ENCODE measurements at places on chromosomes 6 and 20.
A peak's percentile ranks its signal among the peaks of the same experiment; 100 is the strongest.

- DNase-seq = no peak
Observed at GRCh38 chr6:11200356-11200755, 32.1 kb downstream of the NEDD9 start.

DNA sequence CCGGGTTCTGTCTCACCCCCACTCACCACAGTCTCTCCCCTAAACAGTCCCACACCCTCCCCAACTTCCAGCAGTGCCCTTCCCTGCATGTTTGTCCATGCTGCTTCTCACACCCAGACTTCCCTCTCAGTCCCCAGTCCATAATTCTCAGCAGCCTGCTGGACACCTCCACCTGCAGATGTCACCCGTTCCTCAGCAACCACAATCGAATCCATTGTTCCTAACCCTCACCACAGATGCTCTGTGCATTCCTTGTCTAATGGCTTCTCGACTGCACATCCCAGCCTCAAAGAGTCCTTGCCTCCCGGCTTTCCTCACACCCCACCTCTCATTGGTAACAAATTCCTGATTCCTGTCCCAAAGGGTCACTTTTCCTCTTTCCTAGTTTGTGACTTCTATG is 55.6 kb downstream of the GOPC start:
- no peak for DNase-seq

- DNase-seq = no peak
Observed at GRCh38 chr6:137387096-137387764, 107.0 kb downstream of the OLIG3 start.

DNA sequence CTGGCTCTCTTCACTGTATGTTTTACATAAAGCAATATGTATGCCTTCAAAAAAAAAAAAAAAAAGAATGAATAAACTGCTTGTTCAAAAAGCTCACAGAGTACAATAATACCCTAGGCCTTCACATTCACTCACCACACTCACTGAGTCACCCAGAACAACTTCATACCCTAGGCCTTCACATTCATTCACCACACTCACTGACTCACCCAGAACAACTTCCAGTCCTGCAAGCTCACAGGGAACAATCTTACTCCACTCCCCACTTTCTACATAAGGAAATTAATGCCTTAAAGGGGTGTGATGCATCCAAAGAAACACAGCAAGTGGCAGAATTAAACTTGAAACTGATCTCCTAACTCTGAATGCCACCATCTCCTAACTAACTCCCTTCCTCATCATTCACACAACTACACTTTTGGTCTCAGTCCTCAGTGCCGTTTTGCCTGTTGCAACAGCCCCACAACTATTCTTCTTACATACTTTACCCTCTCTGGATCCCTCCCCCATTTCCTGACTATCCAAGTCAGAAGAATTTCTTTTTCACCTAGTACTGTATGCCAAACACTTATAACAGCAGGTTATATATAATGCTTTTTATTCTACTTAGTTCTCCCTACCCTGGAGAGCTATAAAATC is 34.2 kb downstream of the NHSL1 start:
- DNase-seq = no peak

DNA sequence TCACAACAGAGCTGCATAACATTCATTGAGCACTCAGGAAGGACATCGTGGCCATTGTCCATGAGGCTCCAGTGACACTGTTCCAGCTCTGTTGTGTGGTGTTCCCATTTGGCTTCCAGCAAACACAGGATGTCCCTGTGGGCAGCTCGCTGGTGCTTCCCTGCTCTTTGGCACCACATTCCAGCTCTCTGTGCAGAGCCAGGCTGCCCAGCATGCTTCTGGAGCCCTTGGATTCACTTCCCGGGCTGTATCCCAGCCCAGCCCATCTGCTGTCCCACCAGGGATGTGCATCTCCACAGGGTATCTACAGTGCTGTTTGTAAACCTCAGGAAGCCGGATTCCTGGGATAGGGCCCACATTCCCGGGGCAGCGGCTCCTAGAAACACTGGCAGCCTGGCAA is 57.2 kb downstream of the CTCFL start:
- no peak for DNase-seq

GRCh38 chr6:137412562-137412961 is 81.6 kb downstream of the OLIG3 start:
- no peak for DNase-seq

DNA sequence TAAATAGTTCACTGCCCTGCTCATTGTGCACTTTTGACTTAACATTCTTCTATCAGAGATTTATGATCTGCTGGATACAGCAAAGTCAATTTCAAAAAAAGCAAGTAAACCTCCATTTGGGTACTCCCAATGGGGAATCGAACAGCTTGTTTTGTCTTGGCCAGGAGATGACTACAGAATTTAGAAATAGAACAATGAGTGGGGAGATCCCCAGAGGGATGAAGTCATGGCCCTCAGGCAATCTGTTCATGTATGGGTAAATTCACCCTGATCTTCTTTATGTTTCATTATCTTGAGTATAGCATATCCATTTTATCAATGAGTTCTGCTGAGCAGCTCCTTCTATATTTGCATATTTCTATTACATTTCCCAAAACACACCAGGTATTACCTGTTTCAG is 1681.9 kb downstream of the HACE1 start:
- no peak for DNase-seq

DNA sequence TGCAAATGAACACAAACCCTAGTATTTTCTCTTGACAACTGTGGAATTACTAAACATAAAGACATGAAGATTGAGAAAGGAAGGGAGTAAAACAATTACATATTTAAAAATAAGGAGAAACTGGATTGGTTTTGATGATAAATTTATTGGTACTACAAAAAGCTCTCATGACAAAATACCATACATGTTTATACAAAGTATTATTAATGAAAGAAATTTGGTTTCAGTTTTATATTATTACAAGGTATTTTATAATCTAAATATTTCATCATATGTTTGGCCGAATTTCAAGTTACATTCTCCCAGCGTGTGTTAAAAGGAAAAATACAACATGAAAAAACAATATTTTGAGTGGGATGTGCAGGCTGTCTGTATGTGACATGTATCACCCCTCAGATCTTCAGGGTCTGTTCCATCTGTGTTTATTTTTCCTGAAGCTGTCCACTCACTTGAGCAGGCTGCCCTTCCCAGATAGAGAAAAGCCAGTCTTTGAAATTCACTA is 568.4 kb downstream of the NKAIN2 start:
- DNase-seq = no peak

DNA sequence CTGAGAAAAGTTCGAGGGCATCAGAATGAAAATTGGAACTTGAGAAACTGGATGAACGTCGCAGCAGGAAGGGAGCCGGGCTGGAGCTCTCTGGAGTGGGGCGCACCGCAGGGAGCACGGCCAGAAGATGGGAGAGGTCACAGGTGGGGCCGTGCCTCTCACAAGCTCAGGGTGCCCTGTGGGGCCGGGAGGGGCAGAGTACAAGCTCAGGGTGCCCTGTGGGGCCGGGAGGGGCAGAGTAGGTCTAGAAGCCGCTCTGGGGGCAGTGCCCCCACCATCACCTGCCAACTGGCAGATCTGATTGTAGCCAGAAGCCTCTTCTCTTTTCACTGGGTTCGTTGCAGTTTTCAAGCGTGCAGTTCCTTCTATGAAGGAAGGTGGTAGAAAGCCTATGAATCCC is 61.1 kb upstream of the SNX9 start:
- no peak for DNase-seq

GRCh38 chr20:63896264-63897105 is 1.6 kb downstream of the DNAJC5 start:
- no peak for DNase-seq

GRCh38 chr20:9609887-9610502 is 95.6 kb downstream of the LAMP5 start:
- DNase-seq = peak; percentile 68

DNA sequence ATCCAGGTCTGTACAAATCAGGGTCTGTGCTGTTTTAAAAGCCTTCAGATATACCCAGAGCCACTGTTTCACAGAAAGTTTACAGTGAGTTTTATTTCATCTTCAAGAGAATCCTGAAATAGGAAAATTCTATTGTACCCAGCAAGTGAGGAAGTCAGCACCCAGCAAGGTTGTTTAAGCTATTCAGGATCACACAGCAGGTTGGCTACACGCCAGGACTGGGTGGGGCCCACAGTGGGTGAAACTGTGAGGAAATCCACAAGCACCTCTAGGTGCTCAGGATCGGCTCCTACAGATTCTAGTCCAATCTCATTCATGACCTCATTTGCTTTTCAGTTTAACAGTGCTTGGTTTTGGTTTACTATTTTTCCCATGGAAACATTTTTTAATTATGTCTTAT is 128.9 kb downstream of the SYNDIG1 start:
- no peak for DNase-seq

- no peak for DNase-seq
Observed at GRCh38 chr20:19628570-19629134, 129.4 kb upstream of the RIN2 start.

DNA sequence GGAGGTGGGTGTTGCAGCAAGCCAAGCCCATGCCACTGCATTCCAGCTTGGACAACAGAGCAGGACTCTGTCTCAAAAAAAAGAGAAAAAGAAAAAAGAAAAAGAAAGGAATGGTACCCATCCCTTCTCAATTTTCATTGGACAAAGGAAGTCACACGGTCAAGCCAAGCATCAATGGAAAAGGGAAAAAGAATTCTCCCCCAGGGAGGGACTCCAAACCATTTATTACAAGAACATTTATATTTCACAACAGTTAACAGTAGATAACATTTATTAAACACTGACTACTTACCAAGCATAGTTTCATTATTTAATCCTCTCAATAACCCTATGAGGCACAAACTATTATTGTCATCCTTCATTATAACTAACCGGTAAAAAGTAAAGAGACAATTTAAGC is 6.6 kb upstream of the KIF13A start:
- DNase-seq = no peak

DNA sequence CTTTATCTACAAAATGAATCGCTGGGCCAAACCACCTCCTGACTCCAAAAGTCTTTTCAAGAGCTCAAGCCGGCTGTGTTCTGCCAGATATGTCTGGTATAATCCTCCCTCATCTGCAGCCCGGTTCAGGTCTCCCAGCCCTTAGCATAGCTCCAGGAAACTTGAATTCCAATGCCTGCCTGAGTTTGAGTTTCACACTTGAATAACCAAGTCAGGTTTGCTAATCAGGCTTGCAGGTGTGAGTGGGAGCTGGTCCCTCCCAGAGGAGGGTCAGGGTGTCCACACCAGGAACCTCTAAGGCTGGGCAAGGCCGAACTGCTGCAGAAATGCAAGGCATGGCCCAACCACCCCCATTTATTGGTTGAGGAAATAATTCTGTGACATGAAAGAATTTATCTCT is 96.6 kb downstream of the TMEM242 start:
- DNase-seq = no peak

DNA sequence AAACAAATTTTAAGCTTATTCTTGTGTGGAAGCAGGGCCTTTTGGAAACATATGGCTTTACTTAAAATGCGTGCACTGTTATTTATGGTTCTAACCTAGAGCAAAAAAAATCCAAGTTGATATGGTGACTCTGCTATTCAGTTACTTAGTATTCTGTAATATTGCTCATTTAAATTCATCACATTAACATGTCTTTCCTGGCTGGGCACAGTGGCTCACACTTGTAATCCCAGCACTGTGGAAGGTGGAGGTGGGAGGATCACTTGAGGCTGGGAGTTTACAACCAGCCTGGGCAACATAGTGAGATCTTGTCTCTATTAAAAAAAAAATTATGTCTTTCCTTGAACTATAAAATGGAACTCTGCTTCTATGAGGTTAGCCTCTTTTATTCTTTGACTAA is 57.8 kb upstream of the SDHAF4 start:
- no peak for DNase-seq

- DNase-seq = no peak
Observed at GRCh38 chr20:32411955-32412706, 54.0 kb downstream of the ASXL1 start.

GRCh38 chr6:146369866-146370265 is 173.8 kb upstream of the RAB32 start:
- no peak for DNase-seq

DNA sequence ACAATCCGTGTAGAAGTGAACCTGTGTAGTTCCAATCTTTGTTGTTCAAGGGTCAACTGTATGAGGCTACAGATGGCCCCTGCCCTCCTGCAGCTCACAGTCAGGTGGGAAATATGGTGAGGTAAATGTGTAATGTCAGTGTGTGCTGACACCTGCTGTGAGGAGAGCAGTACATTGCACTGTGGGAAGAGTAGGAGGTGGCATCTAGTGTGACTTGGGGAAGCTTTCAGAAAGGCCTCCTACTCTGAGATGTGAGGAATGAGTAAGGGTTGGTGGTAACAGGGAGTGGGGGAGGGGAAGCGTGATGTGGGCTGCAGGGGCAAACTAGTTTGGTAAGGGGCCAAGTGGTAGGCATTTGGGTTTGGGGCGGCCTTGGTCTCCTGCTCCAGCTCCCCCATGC is 188.8 kb downstream of the FARS2 start:
- DNase-seq = no peak

DNA sequence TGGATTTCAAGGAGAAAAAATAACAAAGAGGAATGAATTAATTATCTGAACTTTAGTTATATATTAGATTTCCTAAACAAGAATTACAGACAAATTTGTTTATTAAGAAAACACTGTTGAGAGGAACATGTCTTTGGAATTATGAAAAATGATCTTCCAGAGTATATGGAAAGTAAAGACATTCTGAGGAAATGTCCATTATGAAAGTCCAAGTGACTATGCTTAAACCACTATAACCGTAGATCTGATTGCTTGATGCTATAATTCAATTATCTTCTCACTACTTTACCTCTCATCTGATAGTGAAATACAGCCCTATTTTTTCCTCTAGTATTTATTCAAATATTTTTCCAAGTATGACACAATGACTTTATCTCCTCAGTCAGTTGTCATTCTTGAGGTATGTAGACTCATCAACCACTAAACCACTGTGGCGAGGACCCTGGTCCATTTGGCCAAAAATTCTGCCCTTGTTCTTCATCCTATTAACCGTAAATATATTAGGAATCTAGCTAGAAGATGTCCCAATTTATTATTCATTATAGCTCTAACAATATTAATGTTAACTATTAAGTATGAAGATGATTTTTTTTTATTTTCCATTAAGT is 37.3 kb upstream of the AHI1 start:
- DNase-seq = no peak

DNA sequence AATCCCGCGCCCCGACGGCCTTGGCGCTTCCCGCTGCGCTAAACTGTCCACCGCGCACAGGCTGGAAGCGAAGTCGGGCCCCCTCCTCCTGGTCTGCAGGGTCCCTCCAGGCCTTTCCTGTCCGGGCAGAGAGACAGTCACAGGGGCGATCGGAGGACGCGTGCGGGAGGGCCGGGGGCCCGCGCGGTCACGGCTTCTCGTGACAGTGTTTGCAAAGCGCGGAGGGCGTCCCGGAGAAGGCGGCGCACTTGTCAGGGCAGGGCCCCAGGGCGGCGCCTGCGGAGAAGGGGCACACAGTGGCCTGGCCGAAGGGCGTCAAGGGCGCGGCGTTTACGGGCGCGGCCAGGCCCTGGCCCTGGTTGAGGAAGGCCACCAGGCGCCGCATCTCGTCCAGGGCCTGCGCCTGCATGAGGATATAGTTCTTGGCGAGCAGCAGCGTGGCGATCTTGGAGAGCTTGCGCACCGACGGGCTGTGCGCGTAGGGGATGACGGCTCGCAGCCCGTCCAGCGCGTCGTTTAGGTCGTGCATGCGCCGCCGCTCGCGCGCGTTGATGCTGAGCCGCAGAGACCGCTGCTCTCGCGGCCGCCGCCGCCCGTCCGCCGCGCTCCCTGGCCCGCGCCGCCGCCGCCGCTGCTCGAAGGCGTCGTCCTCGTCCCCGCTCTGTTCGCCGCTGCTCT is 763 bp downstream of the BHLHE23 start:
- DNase-seq = no peak

Data from right forelimb (tissue), 1 donor.